ENCODE measurements at places on chromosomes 11 and 22.

GRCh38 chr11:31022080-31022479 is 347.5 kb downstream of the DCDC1 start:
- no peak for DNase-seq

DNA sequence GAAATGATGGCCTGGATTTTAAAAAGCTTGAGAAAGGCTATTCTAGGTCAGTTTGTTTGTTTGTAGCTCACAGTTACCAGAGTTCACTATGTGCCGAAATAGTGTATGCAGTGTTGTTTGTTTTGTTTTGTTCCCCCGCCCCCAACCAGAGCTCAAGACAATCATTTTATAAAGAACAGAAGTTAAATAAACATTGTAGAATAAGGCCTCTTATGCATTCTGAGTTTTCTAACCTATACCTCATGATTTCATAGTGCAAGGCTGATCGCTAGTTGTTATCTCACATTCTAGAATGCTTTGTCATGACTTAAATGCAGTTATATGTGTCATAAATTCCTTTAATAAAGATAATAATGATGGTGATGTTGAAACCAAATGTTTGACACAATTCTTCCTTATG is 7.8 kb downstream of the KCNA4 start:
- DNase-seq, result no peak

GRCh38 chr11:113410414-113411135 is 23.0 kb downstream of the ANKK1 start:
- DNase-seq, result no peak

- no peak for DNase-seq
These were observed 70.9 kb upstream of the SORL1-AS1 start for GRCh38 chr11:121523581-121524232.

GRCh38 chr11:32231909-32232493 is 141.1 kb downstream of the RCN1 start:
- no peak for DNase-seq

- no peak for DNase-seq
These were observed 189.8 kb downstream of the CADM1 start for GRCh38 chr11:115314330-115314920.

DNA sequence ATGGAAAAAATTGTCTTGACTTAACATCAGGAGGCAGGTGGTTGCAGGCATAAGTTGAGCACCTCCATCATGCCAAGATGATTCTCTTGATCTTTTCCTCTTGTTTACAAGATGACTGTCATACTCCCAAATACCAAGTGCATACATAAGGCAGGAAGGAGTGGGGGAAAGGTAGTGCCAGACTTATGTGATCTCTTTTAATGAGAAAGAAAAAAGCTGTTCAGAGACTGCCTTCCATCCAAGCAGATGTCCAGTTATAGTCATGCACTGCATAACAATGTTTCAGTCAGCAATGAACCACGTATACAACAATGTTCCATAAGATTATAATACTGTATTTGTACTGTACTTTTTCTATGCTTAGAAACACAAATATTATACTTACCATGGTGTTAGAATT is 135.7 kb downstream of the EHF start:
- no peak for DNase-seq

GRCh38 chr11:86978247-86978646 is 23.1 kb upstream of the FZD4 start:
- DNase-seq, result no peak

DNA sequence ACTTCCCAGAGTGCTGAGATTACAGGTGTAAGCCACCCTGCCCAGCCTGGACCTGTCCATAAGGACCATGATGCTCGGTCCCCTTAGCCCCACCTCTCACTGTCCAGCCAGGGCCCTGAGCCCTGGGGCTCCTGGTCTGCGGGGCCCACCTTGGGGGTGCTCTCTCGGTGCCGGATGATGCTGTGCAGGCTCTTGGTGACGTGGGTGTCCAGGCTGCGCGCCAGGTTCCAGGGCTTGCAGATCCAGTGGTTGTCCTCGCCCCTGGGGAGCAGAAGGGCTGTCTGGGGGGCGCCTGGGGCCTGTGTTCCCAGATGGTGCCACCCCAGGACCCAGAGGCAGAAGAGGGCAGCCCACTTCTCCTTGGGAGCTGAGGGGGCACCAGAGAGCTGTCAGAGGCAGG is 13.4 kb downstream of the TTLL12 start:
- DNase-seq, result no peak

DNA sequence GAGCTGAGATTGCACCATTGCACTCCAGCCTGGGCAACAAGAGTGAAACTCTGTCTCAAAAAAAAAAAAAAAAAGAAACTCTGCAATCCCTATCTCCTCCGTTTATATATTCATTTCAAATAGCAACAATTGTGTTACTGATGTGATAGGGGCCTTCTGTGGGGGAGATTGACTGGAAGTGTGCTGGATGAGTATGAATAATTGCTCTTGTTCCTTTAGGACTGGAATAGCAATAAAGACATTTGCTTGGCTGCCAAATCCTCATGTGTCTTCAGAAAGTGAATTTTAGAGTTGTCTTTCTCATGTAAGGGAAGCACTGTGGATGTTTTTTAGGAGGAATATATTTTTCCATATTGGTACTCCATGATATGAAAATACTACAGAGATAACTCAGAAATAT is 21.1 kb upstream of the ME3 start:
- DNase-seq, result no peak

- no peak for DNase-seq
These were observed 255.5 kb downstream of the TENM4 start for GRCh38 chr11:79185351-79185750.

GRCh38 chr11:17922416-17922788 is 90.4 kb downstream of the SERGEF start:
- DNase-seq, result no peak
